ENCODE measurements at places on chromosomes 13 and 19.

DNA sequence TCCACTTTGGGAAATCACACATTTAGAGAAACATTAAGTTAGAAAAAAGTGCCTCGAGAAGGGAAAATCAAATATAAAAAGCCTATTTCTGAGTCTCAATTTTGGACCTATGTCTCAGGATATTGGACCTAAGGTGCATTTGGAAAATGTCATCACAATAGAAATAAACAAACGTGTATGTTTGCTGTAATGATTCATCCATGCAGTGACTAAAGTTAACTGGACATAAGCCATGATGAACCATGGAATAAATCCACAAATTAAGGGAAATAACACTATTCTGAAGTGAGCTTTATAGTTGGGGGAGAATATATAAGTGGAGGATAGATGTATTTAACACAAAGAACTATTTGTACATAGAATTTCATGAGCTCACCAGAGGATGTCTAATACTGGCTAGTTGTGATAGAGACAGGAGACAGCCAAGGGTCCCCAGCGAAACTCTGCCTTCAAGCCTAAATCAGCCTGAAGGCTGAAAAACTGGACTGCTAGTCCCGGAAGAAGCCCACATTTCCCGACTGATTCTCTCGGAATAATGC, 963.3 kb upstream of the SPRY2 start:
- DNase-seq, result no peak

- DNase-seq, result no peak
Observed at GRCh38 chr19:39420769-39421168, 8.3 kb downstream of the PLEKHG2 start.

GRCh38 chr13:87295636-87296035, 375.5 kb upstream of the SLITRK5 start:
- no peak for DNase-seq

- no peak for DNase-seq
Observed at GRCh38 chr13:94352057-94352456, 127.4 kb downstream of the DCT start.

DNA sequence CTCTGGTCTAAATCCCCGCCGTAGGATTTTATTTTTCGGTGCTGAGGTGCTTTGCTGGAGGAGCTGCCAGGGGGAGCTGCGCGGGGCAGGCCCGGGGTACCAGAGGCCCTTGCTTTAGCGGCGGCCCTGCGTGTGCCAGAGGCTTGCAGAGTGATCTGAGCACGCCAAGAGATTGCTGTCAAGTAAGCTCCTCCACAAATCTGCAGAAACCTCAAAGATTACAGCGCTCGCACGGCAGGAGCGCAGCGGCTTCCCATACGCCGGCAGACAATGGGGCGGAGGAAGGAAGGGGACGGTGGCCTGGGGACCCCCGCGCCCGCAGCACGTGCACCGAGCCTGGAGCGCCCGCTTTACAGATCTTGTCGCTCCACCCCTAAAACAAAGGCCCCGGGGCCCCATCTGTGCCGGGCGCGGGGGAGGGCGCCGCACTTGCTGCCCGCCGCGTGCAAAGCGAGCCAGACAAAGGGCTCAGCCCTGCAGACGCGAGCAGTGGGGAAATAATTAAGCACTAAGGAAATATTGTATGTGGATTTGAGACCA, 9.1 kb upstream of the C19orf12 start:
- DNase-seq, result no peak

DNA sequence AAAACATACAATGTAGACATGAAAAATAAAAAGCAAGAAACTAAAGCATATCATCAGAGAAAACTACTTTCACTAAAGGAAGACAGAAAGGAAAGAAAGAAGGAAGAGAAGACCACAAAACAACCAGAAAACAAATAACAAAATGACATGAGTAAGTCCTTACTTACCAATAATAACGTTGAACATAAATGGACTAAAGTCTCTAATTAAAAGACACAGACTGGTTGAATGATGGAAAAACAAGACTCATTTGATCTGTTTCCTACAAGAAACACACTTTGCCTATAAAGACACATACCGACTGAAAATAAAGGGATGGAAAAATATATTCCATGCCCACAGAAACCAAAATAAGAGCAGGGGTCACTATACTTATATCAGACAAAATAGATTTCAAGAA, 46.0 kb downstream of the RB1 start:
- DNase-seq, result no peak

- peak; percentile 34 for DNase-seq
Observed at GRCh38 chr19:54154603-54155345, 4.7 kb downstream of the LENG1 start.

DNA sequence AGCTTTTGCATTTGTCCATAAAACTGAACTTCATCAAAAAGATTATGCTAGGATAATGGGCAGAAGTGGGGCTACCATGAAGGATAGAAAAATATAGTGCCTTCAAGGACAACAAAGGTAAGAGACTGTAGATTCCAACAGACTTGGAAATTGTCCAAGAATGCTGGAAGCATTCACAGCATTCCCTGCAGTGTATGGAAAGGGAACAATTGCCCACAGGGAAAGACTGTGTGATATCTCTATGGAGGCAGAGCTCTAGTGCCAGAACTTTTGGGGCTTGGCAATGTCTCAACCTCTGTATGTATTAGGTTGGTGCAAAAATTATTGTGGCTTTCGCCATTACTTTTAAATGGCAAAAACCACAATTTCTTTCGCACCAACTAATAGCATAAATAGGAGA, 1598.8 kb upstream of the MIR17HG start:
- DNase-seq, result no peak

GRCh38 chr13:19961924-19962323, 3.4 kb downstream of the ZMYM2 start:
- no peak for DNase-seq

- DNase-seq, result no peak
Observed at GRCh38 chr13:98089246-98089645, 53.6 kb upstream of the FARP1 start.

GRCh38 chr19:14187561-14187960, 18.4 kb downstream of the ADGRL1 start:
- no peak for DNase-seq

DNA sequence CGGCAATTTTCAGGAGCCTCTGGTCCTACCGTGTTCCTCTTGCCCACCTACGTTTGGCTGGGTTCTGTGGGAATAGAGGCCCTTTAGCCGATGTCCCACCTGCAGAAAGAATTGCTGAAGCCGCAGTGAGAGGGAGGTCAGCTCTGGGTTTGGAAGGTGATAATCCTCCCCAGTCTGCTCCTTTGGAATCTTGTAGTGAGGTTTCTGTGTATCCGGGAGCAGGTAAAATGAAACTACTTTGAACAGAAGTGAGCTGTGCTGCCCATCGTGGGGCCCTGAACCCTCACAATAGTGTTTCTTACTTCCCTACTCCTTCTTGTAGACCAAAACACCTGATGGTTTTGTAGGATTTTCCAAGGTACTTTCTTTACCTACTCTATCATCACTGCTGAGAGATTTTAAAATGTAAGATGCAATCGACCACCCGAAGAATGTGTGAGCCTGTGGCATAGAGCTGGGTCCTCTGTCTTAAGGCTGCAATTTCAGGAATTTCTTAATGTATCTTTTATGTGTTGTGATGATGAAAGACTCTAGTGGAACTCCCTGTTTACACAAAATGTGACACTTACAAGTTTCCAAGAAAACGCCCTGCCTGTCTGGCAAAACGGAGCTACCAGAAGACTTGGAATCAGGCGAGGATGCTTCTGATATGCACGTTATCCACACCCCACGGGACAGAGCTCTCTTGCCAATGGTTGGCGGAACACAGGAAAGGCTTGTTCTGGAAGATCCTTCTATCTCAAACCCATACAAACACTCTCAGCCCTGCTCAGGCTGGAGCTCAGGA, 76.1 kb downstream of the RGCC start:
- no peak for DNase-seq

DNA sequence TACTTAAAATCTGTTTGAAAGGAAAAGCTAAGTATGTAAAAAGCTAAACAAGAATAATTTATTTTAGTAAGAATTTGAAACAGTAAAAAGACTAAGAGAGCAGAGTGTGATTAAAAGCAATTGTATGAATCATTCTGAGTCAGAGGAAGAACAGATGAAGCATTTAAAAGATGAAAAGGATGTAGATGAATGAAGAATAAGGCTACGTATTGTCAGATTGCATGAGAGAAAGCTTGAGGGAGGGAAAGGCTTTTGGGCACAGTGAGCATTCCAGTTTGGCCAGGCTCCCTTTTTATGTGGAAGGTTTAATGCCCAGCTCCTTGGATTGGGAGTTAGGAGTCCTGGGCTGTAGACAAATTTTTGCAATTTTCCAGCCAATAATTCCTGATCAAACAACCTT, 117.7 kb downstream of the FREM2 start:
- DNase-seq, result no peak

- no peak for DNase-seq
Observed at GRCh38 chr13:30934381-30934780, 1.9 kb downstream of the TEX26 start.

GRCh38 chr19:37953171-37953917, 46.3 kb downstream of the SIPA1L3 start:
- DNase-seq, result no peak

DNA sequence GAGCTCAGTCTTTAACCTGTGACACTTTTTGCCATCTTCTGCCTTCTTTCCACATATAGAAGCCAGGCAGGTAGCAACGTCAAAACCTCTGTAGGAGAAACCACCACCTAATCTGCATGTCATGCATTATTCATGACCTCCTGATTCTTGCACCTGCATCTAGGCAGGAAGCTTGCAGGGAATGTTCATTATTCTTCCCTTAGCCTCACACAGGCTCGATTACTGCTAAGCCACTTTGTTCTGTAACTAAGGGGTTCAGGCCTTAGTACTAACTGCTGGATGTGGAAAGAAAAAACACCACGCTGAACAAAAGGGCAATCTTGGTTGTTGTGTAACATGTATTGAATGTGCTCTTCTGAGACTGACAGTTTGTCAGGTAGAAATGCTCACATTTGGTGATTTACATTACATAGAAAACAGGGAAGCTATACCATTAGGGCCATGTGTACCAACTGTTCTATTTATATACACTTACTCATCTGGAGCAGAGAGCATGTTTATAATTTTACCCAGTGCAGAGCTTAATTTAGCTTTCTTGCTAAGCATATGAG, 366.9 kb downstream of the KLF12 start:
- no peak for DNase-seq

GRCh38 chr13:26112843-26113242, 61.0 kb upstream of the SHISA2 start:
- no peak for DNase-seq

DNA sequence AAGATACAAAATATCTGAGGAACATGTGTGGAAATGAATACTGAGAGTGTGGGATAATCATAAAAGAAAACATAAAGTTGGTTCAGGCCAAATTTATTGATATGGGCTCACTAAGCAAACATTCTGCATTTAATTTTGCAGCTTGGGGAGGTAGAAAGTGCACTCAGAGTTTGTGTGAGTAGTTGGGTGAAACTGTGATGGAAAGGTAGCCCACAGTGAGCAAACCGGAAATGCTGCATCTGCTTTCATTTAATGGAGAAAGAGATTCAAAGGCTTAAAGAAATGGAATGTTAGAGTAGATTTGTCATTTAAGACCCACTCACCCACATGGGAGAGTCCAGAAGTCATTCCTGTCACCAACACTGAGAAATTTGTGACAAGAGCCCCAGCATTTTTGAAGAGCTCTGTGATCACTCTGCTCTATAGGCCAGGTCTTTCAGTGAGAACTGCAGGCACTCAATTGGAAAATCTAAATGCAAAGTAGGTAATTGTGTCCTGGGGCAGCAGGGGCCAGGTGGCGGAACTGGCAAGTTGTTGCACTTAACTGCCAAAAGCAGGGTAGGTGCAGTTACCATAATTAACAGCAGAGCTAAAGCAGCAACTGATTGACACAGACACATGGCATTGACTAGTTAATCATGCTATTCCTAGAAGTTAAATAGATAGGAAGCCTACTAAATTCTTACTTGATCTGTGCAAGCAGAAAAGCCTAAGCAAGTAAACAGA, 1228.3 kb upstream of the PCDH20 start:
- DNase-seq, result no peak

DNA sequence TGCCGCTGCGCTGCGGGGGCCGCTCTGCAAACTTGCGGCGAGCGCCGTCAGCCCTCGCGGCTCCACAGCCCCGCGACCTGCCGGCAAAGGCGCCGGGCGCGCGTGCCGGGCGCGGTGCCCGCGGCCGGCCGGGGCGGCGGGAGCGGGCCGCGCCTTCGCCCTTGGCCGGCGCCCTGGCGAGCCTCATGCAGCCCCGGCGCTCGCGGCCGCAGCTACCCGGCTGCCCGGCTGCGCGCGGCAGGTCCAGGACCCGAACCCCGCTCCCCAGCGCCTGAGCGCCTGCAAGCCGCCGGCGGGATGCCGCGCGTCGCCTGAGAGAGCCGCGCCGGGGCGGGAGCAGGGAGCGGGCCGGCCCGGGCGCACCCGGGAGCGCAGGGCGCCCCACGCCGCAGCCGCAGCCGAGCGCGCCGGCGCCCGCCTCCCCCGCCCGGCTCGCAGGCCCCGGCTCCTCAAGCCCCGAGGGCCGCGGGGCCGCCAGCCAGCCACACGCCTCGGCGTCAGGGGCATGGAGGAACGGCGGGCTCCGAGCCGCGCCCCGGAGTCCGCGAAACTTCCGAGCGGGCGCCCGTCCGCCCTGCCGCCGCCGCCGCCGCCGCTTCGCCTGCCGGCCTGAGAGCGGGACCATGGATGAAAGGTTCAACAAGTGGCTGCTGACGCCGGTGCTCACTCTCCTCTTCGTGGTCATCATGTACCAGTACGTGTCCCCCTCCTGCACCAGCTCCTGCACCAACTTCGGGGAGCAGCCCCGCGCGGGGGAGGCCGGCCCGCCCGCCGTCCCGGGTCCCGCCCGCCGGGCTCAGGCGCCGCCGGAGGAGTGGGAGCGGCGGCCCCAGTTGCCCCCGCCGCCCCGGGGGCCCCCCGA, 564 bp downstream of the HS6ST3 start:
- DNase-seq, result no peak

- DNase-seq, result no peak
Observed at GRCh38 chr19:50516964-50517703, 3.4 kb upstream of the ASPDH start.

- DNase-seq, result peak; percentile 80
Observed at GRCh38 chr13:114148521-114148855, 16.1 kb upstream of the RASA3 start.

DNA sequence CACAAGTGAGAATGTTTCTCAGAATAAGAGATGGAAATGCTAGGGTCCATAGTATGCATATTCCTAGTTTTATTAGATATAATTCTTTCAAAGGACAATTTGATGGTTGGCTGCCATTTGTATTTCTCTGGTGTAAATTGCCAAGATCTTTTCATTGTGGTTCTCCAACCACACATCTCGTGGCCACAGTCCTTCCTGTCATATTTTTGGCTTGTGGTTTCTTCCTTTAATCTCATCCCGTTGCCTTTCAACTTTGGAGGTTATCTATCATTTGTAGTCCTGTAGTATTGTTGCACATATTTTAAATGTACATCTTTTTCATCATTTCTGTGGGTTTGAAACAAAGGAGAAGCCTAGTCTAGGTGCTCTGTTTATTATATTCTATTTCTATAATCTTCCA, 61.2 kb downstream of the WASF3 start:
- no peak for DNase-seq
